Aorta (tissue), 5 donors: ENCODE measurements at places on chromosomes 5 and 9. TPM values are rescaled to one million over a fixed set of nuclear protein-coding genes. Genes with fewer than 3 reads are reported as not detected.
A peak's percentile ranks its signal among the peaks of the same experiment; 100 is the strongest.

DNA sequence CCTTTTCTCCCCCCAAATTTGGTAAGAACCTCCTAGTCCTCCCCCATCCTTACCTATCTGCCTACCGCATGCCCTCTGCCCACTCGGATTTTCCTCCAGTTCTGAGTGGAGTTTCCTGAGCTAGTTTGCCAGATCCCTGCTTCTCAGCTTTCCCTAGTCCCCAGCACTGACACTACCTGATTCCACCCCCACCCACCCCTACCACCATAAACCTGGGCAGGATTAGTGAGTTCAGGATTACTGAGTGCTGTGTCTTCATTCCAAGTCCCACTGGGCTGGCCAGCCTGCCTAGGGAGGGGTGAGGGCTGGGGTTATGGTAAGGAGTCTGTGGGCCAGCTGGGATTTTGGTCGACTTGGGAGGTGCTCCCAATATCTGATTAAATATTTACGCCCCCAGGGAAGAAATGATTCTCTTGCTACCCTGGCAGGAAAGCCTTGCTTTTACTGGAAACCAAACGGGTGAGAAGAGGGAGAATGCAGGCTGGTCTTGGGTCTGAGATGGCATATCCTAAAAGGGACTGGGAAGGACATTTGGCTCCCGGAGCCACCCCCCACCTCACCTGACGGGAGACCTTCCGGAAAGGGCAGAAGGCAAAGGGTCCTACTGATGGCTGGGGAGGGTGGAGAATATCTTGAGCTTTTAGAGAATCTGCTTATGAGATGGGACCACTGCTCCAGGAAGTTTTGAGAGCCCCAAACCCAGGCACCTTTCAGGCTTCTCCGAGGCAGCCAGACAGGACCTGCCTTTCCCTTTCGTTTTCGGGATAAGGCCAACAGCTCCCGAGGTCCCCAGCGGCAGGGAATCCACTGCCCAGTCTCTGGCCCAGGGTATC lies 3.7 kb downstream of the PITX1 start:
- H3K4me1 ChIP-seq, result no peaks in the 10 kb centered on the region
- H3K27me3 ChIP-seq, result no peaks in the 10 kb centered on the region
- H3K36me3 ChIP-seq, result no peaks in the 10 kb centered on the region
- H3K4me3 ChIP-seq, result no peak overlapping the region

GRCh38 chr5:158552241-158552640 lies 547.5 kb downstream of the EBF1 start:
- H3K27me3 ChIP-seq, result no peaks in the 10 kb centered on the region
- H3K4me1 ChIP-seq, result no peaks in the 10 kb centered on the region
- DNase-seq, result no peak
- H3K27ac ChIP-seq, result no peak overlapping the region
- H3K36me3 ChIP-seq, result no peaks in the 10 kb centered on the region

GRCh38 chr9:113886026-113886369 lies 9.9 kb downstream of the ZNF618 start:
- H3K4me3 ChIP-seq, result peak overlapping the region; percentile 57
- H3K4me1 ChIP-seq, result peaks cover 7% of the 10 kb centered on the region
- no peaks in the 10 kb centered on the region for H3K27me3 ChIP-seq

- no peak overlapping the region for H3K4me3 ChIP-seq
- H3K4me1 ChIP-seq, result no peaks in the 10 kb centered on the region
- no peak for DNase-seq
- no peaks in the 10 kb centered on the region for H3K36me3 ChIP-seq
- H3K27me3 ChIP-seq, result no peaks in the 10 kb centered on the region
These were observed 288.1 kb upstream of the PTGER4 start for GRCh38 chr5:40391642-40392041.

DNA sequence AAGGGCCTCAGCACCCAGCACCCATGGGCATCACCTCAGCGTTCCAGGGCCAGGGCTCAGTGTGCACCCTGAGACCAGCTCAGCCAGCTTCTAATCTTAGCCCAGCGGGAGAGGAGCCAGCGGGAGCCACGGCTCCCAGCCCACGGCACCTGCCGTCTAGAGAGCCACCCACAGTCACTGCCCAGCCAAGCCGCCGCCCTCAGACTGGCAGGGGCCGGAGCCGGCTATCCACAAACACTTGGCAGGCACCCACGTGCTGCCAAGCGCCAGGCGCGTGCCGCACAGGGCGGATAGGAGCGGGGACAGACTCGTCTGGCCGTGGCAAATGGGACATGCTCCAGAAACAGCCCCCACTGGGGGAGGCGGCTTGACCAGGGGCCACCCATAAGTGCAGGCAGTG lies 18.6 kb downstream of the BRD3 start:
- no peaks in the 10 kb centered on the region for H3K36me3 ChIP-seq
- no peak for DNase-seq
- H3K4me1 ChIP-seq, result no peaks in the 10 kb centered on the region
- no peak overlapping the region for H3K4me3 ChIP-seq
- H3K27me3 ChIP-seq, result no peaks in the 10 kb centered on the region
- no peak overlapping the region for H3K27ac ChIP-seq

DNA sequence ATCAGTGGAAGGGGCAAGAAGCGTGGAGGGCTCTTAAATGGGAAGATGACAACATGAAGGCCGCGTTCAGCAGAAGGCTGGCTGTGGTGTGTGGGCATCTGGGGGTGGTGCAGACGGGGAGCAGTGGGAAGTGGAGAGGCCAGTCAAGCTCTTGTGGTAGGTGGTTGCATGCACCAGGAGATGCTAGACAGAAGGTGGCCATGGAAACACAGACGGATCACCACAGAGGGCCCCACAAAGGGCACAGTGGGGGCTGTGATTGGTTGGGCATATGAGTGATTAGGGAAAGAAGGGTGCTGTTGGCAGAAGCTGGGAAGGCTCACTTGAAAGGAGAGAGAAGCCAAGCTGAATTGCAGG lies 14.7 kb downstream of the MTMR12 start:
- no peak overlapping the region for H3K4me3 ChIP-seq
- no peak for DNase-seq
- no peaks in the 10 kb centered on the region for H3K36me3 ChIP-seq
- H3K27ac ChIP-seq, result no peak overlapping the region

- H3K4me3 ChIP-seq, result no peak overlapping the region
- DNase-seq, result no peak
These were observed 465.9 kb downstream of the TUSC1 start for GRCh38 chr9:25212361-25212760.

DNA sequence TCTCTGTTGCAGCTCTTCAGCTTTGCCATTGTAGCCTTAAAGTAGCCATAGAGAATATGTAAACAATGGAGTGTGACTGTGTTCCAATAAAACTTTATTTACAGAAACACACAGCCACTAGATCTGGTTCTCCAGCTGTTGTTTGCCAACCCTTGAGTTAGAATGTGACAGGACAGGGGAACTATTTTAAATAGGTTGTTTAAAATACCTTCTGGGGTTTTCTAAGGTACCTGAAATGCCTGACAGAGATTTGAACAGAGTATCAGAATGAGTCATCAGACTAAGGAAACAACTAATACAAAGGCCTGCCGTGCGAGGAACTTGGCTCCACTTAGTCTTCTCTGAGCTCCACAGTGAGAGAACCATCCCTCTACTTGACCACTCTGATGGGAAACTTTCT lies 85.4 kb downstream of the HSD17B4 start:
- no peaks in the 10 kb centered on the region for H3K27me3 ChIP-seq
- H3K4me3 ChIP-seq, result no peak overlapping the region
- DNase-seq, result no peak
- H3K36me3 ChIP-seq, result peaks cover 3% of the 10 kb centered on the region

GRCh38 chr5:66529182-66529581 lies 67.0 kb upstream of the MAST4 start:
- H3K27ac ChIP-seq, result no peak overlapping the region
- H3K4me3 ChIP-seq, result no peak overlapping the region
- no peaks in the 10 kb centered on the region for H3K27me3 ChIP-seq
- DNase-seq, result no peak

- no peaks in the 10 kb centered on the region for H3K36me3 ChIP-seq
- no peak overlapping the region for H3K27ac ChIP-seq
- DNase-seq, result no peak
These were observed 16.5 kb upstream of the TMEM171 start for GRCh38 chr5:73103870-73104299.

GRCh38 chr9:23423999-23424398 lies 402.0 kb downstream of the ELAVL2 start:
- no peak overlapping the region for H3K27ac ChIP-seq
- H3K27me3 ChIP-seq, result no peaks in the 10 kb centered on the region
- no peak overlapping the region for H3K4me3 ChIP-seq
- H3K36me3 ChIP-seq, result no peaks in the 10 kb centered on the region
- DNase-seq, result no peak

DNA sequence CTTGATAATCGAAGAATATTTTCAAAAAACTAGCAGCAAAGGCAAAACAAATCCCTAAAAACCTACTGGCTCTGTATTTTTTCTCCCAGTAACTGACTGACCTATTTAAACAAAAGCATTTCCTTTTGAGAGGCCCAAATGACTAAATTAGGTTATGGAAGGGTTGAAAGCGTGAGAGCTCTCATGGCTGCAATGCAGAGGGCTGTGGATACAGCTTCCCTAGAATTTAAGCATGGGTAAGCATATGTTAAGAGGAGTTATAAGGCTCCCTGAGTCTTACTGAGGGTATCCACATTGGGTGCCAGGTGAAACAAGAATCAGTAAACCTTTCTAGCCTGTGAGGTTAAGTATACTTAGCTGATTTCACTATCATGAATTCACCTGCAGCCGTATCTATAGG lies 32.3 kb downstream of the SHISAL2B start:
- H3K4me3 ChIP-seq, result no peak overlapping the region
- H3K4me1 ChIP-seq, result no peaks in the 10 kb centered on the region
- no peak for DNase-seq

- DNase-seq, result no peak
- no peaks in the 10 kb centered on the region for H3K27me3 ChIP-seq
- H3K4me3 ChIP-seq, result no peak overlapping the region
- no peaks in the 10 kb centered on the region for H3K36me3 ChIP-seq
These were observed 392.2 kb downstream of the RASEF start for GRCh38 chr9:82670726-82671125.

DNA sequence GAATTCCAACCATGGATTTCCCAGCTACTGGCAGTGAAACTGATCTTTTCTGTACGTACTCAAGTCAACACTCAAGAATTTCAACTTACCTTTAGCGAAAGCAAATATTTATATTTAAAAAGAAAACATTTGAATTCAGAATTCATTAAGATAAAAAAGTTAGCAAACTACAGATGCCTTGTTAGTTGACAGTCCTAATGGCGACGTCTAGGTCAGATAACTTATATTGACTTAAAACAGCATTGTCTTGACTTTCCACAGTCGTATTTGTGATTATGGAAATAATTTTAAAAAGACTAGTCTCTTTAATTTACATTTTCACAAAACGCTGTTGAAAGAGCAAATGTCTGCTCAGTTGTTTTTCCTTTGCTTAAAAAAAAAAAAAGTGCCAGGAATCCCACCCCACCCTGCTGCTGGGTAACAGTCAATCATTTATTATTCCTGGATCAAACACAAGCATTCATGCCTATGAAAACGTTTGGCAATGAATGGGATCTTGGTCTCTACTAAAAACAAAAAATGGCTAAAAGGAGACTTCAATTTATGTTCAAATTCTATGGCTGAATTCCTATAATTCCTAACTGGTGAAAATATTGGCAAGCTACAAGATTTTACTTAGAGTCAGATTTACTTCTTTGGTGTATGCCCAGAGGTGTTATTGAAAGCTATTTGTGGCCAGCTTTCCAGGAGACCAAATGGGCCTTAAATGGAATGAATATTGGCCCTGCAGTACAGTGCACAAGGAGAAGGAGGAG lies 22.0 kb downstream of the OR2S2 start:
- no peak overlapping the region for H3K27ac ChIP-seq
- no peaks in the 10 kb centered on the region for H3K4me1 ChIP-seq
- no peak for DNase-seq
- H3K27me3 ChIP-seq, result no peaks in the 10 kb centered on the region
- no peak overlapping the region for H3K4me3 ChIP-seq

Gene HK3
- total RNA-seq, result 38.8 TPM

Gene SPINK7
- not detected for total RNA-seq

Gene DOCK8
- 20.2 TPM for total RNA-seq

Gene SPINK4
- total RNA-seq, result not detected

Gene CCDC192
- not detected for total RNA-seq
